ENCODE measurements at places on chromosomes 13 and 19. TPM values are rescaled to one million over a fixed set of nuclear protein-coding genes. Genes with fewer than 3 reads are reported as not detected.

Gene CEACAM8
- total RNA-seq, result not detected

Gene CRB3
- 3.6 TPM for total RNA-seq

Gene TNNI3
- total RNA-seq, result not detected

- no peak for DNase-seq
Measured at GRCh38 chr19:1481893-1482360, 2.9 kb upstream of the C19orf25 start.

DNA sequence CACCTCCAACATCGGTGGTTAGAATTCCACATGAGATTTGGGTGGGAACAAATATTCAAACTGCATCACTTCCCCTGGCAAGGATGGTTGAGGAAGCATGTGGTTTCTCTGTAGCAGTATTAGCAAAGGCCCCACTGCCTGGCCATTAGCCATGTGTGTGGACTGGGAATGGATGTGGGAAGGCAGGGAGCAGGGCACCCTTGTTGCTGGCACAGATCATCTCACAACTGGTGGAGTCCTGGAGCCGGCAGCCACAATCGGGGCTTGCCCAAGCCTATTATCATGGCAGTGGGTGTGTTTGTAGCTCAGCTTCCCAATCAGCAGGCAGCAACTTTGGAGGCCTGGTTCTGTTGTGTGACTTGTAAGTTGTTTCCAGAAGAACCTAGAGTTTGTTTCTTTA lies 391.9 kb downstream of the DLEU7 start:
- no peak for DNase-seq

DNA sequence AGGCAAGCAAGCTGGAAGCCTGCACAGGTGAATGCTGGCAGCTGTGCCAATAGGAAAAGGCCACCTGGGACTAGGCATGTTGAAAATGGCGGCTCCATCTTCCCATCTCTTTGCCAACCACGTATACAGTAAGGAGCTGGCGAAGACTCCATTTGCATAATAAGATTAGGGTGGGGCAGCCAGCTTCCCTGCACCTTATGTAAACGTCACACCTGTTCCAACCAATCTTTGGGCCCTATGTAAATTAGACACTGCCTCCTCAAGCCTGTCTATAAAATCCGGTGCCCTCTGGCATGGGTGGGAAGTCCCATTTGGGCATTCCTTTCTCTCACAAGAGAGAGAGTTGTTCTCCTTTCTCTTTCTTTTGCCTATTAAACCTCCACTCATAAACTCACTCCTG lies 16.8 kb downstream of the ADGRE2 start:
- no peak for DNase-seq

DNA sequence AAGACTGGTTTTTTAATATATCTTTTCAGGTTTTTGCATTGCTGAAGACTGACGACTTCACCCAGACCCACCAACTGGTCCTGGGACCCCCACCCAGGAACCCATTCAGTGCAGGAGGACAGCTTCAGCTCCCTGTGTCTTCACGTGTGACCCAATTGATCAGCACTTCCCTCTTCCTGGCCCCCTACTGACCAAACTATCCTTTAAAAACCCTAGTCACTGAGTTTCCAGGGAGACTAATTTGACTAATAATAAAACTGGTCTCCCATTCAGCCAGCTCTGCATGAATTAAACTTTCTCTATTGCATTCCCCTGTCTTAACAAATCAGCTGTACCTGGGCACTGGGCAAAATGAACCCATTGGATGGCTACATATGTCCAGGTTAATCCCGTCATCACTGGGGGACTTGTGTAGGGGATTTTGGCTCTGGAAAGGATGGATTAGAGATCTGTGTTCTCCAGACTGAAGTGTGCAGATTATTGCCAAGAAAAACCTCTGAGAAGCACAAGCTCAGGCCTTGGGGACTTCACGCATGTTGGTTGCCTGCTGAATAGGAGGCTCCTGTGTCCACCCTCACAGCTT lies 16.3 kb upstream of the PARP4 start:
- no peak for DNase-seq
